Endothelial cell (in vitro differentiated cells): ENCODE measurements at places on chromosomes 2 and 18.

DNA sequence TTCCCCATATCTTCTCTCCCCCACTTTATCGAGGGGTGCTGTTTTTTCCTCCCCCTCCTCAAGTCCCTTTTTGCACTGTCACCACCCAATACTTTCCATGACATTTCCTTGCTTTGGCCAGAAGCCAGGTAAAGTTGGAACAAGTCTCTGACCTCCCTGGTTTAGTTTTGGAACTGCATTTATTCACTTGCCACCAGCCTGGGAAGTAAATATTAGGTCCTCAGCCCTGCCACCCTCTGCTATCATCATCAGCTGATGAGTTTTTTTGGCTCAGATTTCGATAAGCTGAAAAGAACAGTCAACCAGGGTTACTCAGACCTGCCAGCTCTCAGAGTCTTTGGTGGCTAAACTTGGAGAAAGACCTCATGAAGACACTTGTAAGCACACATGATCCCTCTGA lies 47.0 kb downstream of the DHRS9 start:
- DNase-seq: no peak

DNA sequence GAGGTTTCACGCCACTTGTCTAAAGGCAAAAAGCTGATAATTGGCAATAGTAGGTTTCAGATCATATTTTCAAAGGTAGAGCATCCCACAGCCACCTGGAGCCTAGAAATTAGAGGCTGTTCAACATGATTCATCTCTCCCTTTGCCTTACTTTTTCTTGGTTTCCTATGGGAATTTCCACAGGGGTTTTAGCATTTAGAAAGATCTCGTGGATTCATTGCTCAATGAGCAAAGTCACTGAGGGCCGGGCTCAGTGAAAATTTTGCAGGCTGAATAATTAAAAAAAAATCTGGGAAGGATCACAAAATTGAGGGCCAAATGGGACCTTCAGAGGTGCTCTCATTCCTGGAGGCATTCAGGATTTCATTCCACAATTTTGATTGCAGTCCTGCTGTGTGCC lies 137.1 kb downstream of the VAPA start:
- no peak for DNase-seq

GRCh38 chr2:203246646-203247045 lies 7.8 kb downstream of the CYP20A1 start:
- DNase-seq: no peak

DNA sequence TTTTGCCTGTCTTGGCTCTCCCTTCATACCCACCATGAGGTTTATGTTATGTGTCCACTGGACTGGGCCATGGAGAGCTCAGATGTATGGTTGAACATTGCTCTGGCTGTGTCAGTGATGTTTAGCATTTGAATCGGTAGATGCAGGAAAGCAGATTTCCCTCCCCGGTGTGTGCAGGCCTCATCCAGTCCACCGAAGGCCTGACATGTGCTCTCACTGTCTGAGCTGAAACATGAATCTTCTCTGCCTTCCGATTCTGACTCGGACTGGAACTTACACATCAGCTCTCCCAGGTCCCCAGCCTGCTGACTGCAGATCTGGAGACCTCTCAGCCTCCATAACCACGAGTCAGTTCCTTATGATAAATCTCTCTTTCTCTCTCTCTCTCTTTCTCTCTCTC lies 72.4 kb upstream of the SLC66A3 start:
- DNase-seq: no peak

- DNase-seq: no peak
Measured at GRCh38 chr2:55992455-55992854, 68.9 kb upstream of the EFEMP1 start.

DNA sequence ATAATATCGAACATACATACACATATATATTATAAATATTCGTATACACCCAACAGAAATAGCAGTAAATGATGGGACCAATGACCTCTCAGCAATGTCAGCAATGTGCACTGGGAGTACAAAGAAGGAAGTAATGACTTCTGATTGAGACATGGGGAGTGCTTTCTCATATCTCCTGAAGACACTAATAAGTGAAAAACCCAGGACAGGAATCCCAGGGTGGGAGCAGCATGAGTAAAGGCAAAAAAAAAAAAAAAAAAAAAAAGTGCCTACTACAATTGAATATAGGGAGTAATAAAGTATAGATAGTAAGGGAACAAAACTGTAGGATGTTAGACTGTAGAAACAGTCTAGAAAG lies 491.3 kb downstream of the IRS1 start:
- no peak for DNase-seq

- no peak for DNase-seq
Measured at GRCh38 chr18:706405-706804, 6.0 kb downstream of the ENOSF1 start.

DNA sequence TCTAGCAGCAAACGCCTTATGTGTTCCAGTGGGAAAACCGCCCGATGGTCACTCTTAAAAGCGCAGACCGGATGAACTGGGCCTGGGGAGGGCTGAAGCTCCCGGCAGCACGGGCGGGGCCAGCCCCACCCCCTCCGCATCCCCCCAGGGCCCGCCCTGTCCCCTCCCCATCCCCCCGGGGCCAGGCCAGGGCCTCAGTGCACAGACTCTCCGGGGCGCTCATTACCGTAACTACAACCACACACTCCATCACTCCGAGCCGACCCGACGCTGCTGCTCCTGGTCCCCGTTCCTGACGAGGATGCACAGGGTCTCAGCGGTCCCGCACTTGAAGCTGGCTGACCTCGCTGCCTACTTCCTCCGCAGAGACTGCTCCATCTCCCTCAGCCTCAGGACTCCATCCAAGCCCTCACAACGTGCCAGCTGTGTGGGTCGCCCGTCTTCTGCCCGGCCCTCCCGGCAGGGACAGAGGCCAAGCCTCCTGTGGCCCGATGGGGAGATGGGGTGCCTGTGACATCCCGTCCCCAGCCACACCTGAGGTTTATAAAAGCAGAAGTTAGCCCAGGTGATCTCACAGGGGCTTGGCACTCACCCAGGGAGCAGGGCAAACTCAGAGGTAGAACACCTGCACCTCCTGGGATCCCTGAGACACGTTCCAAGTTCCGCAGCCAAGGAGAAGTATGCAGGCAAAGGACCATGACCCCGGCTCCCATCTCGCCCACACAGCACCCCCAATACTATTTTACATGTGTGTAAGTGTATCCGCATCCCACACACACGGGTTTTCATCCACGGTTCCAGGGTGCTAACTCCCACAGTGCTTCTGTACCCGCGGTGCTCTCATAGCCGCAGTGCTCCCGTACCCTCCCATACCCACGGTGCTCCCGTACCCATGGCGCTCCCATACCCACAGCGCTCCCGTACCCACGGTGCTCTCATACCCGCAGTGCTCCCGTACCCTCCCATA lies 36.0 kb downstream of the SLC66A2 start:
- no peak for DNase-seq

- no peak for DNase-seq
Measured at GRCh38 chr18:9596226-9596625, 18.1 kb downstream of the PPP4R1 start.

GRCh38 chr2:186575856-186576255 lies 14.0 kb upstream of the ITGAV start:
- no peak for DNase-seq

GRCh38 chr2:138942466-138942865 lies 162.3 kb upstream of the NXPH2 start:
- no peak for DNase-seq

DNA sequence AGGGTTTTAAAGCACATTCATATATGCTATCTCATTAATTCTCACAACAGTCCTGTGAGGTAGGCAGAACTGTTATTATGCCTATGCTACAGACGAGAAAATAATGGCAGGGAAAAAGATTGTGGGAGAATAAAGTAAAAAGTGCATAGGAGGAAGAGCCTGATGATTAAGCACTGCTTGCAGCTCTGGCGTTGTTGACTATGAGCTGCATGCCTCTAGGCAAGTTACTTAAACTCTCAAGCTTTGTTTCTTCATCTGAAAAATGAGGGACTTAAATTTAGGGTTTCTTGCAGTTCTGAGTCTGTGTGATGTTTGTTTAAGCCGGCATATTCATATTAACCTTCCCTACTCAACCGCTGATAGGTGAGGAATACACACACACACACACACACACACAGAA lies 51.6 kb upstream of the RAPH1 start:
- no peak for DNase-seq

GRCh38 chr2:85174943-85175342 lies 41.8 kb downstream of the TCF7L1 start:
- DNase-seq: no peak

DNA sequence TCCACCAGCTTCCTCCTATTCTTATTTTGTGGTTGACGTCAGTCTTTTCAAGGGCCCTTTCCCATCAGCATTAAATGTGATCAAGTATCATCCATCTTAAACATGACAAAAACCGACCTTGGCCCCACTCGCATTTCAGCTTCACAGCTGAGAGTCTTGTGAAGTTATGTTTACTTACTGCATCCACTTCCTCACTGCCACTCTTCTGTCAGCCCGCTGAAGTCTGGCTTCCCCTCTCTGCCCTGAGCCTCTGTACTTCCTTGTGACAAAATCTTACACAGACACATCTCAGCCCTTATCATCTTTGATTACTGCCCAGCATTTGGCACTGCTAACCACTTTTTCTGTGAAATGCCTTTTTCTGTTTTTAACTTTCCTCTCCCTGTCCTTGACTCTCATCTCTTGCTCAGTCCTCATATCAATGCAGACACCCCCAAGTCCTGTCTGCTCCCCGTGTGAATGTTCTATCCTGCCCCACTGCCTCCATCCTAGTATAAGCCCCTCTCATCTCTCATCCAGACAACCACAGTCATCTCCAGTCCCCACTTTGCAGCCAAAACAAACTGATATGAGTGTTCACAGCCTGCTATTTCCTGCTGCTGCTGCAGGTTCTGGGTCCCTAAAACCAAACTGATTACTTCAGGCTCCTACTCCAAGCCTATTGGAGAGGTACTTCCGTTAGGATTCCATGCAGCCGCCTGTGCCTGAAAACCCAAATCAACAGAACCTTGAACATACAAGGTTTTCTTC lies 31.4 kb downstream of the FOSL2 start:
- DNase-seq: no peak

DNA sequence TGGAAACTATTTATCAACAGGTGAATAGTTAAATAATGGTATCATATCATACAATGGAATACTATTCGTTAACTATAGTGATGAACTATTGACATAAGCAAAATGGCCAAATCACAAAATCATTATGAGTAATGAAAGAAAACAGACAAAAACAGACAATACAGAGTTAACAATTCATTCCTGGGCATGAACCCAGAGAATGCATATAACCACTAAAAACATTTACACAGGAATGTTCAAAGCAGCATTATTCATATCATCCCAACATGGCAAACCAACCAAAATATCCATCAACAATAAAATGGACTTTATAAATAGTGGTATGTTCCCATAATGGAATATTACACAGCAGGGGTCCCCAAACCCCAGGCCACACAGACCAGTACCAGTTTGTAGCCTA lies 131.2 kb upstream of the CYP1B1 start:
- no peak for DNase-seq

GRCh38 chr2:235808366-235808765 lies 314.5 kb downstream of the AGAP1 start:
- no peak for DNase-seq

- no peak for DNase-seq
Measured at GRCh38 chr18:8987241-8987640, 115.3 kb upstream of the NDUFV2 start.

DNA sequence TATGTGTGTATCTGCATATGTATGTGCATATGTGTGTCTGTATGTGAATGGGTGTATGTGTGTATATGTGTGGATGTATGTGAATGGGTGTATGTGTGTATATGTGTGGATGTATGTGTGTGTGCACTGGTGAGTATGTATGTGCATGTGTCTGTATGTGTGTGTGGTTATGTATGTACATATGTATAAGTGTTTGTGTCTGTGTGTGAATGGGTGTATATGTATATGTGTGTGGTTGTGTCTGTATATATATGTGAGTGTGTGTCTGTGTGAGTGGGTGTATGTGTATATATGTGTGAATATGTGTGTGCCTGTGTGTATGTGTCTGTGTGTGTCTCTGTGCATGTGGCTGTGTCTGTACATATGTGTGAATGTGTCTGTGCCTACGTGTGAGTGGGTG lies 748.4 kb upstream of the HS6ST1 start:
- DNase-seq: no peak

DNA sequence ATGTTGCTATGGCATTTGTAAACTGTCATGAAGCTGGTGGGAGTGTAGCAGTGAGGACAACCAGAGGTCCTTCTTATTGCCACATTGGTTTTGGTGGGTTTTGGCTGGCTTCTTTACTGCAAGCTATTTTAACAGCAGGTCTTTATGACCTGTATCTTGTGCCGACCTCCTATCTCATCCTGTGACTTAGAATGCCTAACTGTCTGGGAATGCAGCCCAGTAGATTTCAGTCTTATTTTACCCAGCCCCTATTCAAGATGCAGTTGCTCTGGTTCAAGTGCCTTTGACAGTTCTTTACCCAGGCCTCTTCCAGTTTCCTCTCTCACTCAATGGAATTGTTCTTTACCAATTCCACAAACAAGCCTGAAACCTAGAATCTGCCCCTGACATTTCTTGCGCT lies 145.1 kb downstream of the KCNE4 start:
- DNase-seq: no peak

DNA sequence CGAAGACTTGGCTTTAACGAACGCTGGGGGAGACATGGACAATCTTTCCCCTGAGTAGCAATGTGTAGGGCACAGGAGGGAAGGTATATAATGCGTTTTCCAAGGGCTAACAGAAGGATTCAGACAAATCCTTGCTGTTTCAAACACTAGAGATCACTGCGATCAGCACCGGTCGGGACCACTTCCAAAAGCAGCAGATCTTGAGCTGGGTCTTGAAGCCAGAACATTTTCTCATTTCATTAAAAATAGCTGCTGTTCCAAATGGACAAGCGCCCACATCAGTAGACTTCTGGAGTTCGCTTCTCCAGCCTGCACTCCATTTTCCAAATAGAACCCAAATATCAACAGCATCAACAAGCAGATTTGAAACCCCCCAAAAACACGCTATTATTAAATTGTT lies 65.1 kb upstream of the MAPRE2 start:
- DNase-seq: no peak

GRCh38 chr2:210474776-210475175 lies 1.8 kb downstream of the LANCL1 start:
- DNase-seq: no peak

- no peak for DNase-seq
Measured at GRCh38 chr2:3291750-3292149, 85.9 kb downstream of the EIPR1 start.

GRCh38 chr2:132374961-132375360 lies 41.6 kb upstream of the GPR39 start:
- no peak for DNase-seq

DNA sequence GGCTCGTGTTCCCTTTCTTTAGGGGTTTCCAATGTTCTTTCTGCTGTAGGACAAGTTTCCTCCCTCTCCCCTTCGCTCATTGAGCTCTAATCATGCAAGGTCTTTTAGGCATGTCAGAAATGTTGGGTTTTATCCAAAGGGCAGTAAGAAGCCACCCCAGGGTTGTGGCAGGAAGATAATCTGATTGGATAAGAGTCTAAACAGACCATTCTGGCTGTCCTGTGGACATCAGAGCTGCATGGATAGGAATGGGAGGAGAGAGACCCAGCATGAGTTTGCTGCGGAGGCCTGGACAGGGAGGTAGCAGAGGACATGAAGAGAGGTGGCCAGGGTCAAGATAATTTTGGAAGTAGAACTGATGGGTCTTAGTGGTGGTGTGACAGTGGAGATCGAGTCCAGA lies 88.2 kb downstream of the ACKR3 start:
- no peak for DNase-seq
